ENCODE measurements at places on chromosomes 5 and 9.

DNA sequence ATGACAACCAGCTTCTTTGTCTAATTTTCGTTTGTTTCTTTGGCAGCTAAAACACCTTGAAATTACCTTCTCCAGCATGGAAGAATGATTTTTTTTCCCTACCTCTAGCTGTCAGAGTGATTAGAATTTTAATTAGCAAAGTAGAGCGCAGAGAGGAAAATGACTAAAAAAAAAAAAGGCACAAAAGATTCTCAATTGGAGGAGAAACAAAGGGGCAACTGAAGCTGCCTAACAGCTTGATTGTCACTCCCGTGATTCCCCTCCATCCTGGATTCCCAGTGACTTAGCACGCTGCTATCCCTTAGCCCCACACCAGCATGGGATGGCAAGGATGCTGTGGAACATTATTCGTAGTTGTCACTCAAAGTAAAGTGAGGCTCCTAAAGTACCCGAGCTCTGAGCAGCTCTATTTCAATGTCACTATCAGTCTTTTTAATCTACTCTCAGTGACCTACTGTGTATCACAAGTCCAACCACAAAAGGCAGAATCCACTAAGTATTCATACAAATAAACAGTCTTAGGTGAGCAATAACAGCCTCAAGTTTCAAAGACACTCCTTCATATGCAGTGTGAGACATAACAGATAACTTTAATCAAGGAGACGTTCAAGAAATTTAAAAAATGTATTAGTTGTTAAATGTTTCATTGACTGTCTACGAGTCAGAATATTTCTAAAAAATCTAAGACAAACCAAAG, 710.0 kb upstream of the GRAMD2B start:
- DNase-seq, result no peak

GRCh38 chr5:96932026-96932425, 3.9 kb upstream of the LNPEP start:
- no peak for DNase-seq

DNA sequence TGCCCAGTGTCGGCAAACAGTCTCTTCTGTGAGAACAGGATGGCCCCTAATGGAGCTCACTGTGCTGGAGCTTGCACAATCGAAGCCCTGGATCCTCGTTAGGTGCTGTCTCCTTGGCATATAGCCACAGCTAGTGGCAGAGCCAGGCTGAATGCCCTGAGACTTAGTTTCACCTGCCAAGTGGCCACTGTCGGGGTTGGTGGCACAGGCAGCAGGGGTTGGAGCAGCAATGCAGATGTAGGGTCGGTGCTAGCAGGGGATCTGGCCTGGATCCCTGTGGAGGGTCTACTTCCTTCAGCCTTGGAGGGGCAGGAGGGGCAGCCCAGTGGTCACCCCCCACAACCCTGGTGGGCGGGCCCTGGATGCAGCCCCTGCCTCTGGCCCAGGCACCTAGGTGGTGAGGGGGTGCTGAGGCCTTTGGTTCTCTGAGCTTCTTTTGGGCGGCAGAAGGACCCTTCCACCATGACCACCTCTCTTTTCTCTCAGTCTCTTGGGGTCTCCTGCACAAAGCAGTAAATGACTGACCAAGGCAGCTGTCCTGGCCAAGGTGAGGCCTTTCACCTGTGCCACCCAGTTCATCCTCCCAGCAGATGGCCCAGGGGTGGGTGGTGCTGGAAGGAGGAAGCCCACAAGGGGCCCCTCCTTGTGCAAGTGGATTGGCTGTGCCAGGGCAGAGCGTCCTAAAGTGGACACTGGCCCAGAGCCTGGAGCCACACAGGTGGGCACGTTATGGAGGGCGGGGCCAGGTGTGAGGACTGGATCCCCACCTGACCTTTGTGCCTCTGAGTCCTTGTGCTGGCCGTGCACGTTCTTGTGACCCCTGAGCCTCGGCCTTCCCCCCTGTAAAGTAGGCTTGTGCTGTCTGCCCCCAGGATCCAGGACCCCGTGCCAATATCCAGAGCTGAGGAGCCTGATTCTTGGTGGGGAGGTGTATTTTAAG, 44.8 kb downstream of the PHF2 start:
- no peak for DNase-seq

- no peak for DNase-seq
Observed at GRCh38 chr9:134571326-134571931, 70.2 kb upstream of the COL5A1 start.

- no peak for DNase-seq
Observed at GRCh38 chr5:173003360-173003759, 19.8 kb downstream of the ATP6V0E1 start.

GRCh38 chr5:137344723-137345322, 154.3 kb downstream of the SPOCK1 start:
- DNase-seq, result peak; percentile 36

GRCh38 chr5:159414021-159414420, 83.7 kb upstream of the IL12B start:
- DNase-seq, result no peak

DNA sequence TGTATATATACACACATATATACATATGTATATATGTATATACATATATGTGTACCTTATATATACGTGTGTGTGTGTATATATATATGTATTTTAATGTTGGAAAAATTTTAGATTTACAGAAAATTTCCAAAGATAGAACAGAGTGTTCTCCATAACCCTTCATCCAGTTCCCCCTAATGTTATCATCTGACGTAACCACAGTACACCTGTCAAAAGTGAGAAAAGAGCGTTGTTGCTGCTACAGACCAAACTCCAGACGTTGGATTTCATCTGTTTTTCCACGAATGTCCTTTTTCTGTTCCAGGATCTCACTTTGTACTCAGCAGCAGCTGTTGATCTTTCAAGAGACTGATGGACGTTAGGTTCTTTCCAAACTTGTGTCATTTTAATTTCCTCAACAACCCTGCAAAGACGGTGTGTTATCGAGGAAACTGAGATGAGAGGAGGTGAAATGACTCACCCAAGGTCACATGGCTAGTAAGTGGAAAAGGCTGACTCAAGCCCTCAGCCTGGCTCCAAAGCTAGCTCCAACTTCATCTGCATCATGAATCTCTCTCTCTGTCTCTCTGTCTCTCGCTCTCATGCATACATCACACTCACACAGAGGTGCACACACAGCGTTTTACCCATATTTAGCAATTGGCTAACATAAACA, 17.0 kb upstream of the NTNG2 start:
- DNase-seq, result no peak

DNA sequence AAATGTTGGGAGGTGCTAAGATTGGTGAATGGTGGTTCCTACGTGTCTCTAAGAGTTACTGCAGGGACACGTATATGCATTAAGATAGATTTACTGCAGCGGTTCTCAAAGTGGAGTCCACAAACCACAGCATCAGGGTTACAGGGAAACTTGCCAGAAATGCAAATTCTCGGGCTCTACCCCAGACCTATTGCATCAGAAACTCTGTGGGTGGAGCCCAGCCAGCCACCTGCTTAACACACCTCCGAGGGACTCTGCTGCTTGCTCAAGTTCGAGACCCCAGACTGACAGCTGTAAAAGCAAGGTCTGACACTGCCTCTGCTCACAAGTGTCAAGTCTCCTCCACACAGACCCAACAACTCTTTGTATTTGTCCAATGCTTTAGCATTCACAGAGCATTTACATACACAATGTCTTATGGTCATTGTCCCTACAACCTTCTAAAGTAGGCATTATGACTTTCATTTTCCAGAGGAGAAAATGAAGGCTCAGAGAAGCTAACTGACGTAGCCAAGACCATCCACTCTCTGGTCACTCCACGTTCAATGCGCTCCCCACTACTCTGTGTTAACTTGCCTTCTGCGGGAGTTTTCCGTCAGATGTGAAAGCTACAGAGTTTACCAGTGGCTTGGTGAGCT, 48.8 kb downstream of the HSD17B3 start:
- no peak for DNase-seq

- peak; percentile 75 for DNase-seq
Observed at GRCh38 chr5:179803651-179804554, 2.8 kb downstream of the MGAT4B start.

DNA sequence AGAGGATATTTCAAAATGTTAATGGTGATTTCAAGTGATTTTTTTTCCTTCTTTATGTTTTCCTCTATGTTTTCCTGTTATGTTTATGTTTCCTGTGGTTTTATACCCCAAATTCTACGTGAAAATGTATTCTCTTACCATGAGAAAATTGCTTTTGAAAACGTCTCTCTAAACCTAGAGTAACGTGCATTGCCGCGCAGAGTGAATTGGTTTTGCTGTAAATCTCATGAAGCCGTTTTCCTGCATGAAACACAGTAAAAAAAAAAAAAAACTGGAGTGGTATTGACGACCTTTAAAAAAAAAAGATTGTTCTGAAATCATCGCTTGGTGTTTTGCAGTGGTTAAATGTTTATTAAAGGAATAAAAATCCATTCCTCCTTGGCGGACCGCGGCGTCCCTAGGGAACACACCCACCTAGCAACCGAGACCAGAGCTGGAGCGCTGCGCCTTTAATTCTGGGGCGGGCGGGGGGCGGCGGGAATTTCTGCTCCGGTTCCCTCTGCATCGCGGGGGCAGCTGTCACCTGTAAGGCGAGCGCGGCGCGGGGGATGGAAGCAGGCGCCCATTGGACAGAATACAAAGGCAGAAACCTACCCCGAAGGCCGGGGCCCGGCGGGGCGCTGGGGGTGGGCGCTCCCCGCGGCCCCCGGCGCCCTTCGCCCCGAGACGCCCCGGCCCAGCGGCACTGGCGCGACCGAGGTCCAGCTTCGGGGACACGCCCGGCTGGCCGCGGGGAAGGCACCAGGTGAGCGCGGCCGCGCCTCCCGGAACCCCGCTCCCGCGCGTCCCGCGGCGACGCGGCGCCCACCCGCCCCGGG, at the start of gene SOWAHA:
SOWAHA (plus strand) TSS at position 522 of the 818 bp plus-strand sequence. CDS start 320 bp downstream, outside the sequence.
- DNase-seq, result peak; percentile 63

DNA sequence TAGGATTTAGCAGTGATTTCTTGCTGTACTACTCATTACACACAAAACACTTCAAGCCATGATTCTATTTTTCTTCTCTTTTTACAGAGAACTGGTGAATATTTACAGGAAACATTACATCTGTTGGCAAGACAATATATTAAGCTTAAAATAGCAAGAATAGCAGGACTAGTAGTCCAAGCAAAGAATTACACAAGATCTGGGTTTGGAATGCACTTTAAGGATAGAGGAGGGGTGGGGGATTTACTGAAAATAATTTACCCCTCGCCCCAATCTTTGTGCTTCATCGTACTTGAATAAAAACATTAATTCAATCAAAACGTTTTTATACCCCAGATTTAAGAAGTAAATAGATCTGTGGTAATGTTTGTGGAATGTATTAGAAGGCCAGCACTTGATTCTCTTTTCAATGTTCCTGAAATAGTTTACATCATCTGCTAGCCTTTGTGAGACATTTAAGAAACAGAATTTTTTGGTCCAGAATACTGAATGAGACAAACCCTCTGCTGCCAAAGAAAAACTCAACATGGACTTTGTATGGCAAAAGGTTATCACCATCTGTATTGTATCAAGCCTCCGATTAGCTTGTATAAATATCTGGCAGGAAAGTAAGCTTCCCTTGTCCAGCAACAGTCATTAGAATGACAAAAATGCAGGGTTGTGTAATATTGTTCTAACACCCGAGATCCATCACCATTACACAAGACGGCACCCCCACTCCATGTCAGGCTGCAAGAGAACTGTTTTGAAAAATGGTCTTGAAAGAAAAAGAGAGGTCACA, 23.8 kb downstream of the SVEP1 start:
- no peak for DNase-seq

DNA sequence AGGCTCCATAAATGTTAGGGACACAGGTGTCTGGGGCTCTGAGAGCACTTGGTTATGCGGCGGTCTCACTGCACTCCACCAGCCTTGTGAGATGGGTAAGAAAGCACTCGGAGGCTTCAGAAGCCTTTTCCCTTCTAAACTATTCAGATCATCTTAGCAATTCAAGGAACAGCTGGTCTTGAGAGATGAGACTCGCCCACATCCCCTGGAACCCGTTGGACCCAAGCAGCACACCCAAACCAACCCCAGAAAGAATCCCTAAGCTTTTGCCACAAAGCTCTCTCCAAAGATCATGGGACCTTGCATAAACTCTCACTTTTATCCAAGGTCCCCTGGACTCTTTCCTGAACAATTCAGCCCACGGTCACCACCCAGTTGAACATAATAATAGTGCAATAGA, 90.2 kb downstream of the RAPGEF1 start:
- DNase-seq, result no peak
